ENCODE measurements at places on chromosomes 12 and 14. TPM values are rescaled to one million over a fixed set of nuclear protein-coding genes. Genes with fewer than 3 reads are reported as not detected.

DNA sequence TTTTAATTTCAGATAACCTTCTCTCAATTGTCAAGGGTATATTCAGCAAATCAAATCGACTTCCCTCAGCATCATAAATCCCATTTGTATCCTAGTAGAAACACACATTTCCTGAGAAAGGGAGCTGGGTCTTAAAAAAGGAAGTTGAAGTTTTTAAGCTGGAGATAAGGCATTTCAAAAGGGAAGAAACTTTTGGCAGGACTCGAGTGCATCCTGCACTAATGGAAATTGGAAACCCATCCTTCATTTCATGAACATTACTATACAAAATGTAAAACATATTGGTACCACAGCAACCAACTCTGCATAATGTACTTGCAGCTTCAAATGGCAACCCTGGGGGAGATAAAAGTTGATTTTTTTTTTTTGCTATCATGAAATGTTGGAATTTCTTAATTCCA, 23.7 kb upstream of the TMCC3 start:
- no peaks in the 10 kb centered on the region for H3K36me3 ChIP-seq
- no peaks in the 10 kb centered on the region for H3K4me1 ChIP-seq
- no peaks in the 10 kb centered on the region for H3K27me3 ChIP-seq
- H3K4me3 ChIP-seq, result no peak overlapping the region
- no peak overlapping the region for H3K27ac ChIP-seq

GRCh38 chr14:68726093-68726695, 66.7 kb downstream of the ZFP36L1 start:
- no peaks in the 10 kb centered on the region for H3K27me3 ChIP-seq
- H3K27ac ChIP-seq, result no peak overlapping the region
- H3K36me3 ChIP-seq, result no peaks in the 10 kb centered on the region

- no peak overlapping the region for H3K4me3 ChIP-seq
- H3K4me1 ChIP-seq, result no peaks in the 10 kb centered on the region
- DNase-seq, result no peak
- peaks cover 31% of the 10 kb centered on the region for H3K36me3 ChIP-seq
Measured at GRCh38 chr14:105256292-105256960, 8.1 kb downstream of the BTBD6 start.

The RFLNA gene
- 0.33 TPM for total RNA-seq

DNA sequence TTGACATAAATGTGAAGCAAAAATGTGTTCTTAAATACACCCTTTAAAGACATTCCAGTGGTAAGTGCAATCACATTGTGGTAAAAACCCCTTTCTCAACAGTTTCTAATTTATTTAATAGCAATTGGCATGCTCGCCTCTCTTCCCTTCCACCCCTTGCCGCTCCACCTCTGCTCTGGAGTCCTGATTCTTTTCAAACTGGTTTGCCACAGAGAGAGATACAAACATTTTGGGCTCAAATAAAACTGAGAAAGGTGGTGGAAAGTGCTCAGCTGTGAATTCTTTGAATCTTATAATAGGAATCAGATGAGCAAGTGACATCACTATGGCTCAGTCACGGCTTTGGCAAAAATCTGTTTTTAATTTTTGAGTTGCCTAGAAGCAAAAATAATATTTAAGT, 993.9 kb downstream of the GALC start:
- no peaks in the 10 kb centered on the region for H3K4me1 ChIP-seq
- no peak overlapping the region for H3K27ac ChIP-seq
- H3K27me3 ChIP-seq, result no peaks in the 10 kb centered on the region
- no peak for DNase-seq
- no peak overlapping the region for H3K4me3 ChIP-seq
- no peaks in the 10 kb centered on the region for H3K36me3 ChIP-seq

GRCh38 chr12:91556909-91557308, 374.3 kb upstream of the DCN start:
- no peak overlapping the region for H3K27ac ChIP-seq
- H3K4me3 ChIP-seq, result no peak overlapping the region
- DNase-seq, result no peak
- H3K4me1 ChIP-seq, result no peaks in the 10 kb centered on the region
- H3K27me3 ChIP-seq, result no peaks in the 10 kb centered on the region
- H3K36me3 ChIP-seq, result no peaks in the 10 kb centered on the region

The TMEM119 gene
- total RNA-seq, result 5.3 TPM

GRCh38 chr12:108850854-108851573, 6.4 kb downstream of the SSH1 start:
- no peaks in the 10 kb centered on the region for H3K4me1 ChIP-seq
- no peak for DNase-seq
- no peak overlapping the region for H3K27ac ChIP-seq
- no peak overlapping the region for H3K4me3 ChIP-seq
- peaks cover 15% of the 10 kb centered on the region for H3K36me3 ChIP-seq
- H3K27me3 ChIP-seq, result no peaks in the 10 kb centered on the region

- no peak overlapping the region for H3K4me3 ChIP-seq
- no peaks in the 10 kb centered on the region for H3K27me3 ChIP-seq
- no peaks in the 10 kb centered on the region for H3K36me3 ChIP-seq
- no peak for DNase-seq
- H3K27ac ChIP-seq, result no peak overlapping the region
Measured at GRCh38 chr14:40623643-40624042, 983.0 kb upstream of the LRFN5 start.

DNA sequence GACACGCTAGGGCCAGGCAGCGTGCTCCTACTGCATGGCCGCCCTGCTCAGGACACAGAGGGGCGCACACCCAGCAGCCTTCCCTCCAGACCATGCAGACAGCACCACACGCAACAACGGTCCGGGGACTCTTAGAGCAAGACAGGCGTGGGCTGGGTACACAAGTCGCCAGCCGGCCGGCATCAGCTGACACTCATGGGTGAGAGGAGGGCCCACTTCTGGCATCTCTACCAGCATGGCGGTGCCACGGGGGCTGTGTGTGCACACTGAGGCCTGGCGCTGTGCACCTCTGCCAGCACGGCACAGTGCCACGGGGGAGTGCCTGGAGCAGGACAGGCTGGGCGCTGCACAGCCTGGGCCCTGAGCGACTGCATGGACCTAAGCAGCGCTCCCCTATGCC, 6.7 kb upstream of the BTBD6 start:
- no peak overlapping the region for H3K4me3 ChIP-seq
- H3K27ac ChIP-seq, result no peak overlapping the region
- DNase-seq, result no peak
- no peaks in the 10 kb centered on the region for H3K4me1 ChIP-seq
- H3K27me3 ChIP-seq, result no peaks in the 10 kb centered on the region

The PIANP gene
- total RNA-seq, result 0.09 TPM

The KLRK1 gene
- total RNA-seq, result 13.4 TPM

The KIF21A gene
- total RNA-seq, result 2.1 TPM

DNA sequence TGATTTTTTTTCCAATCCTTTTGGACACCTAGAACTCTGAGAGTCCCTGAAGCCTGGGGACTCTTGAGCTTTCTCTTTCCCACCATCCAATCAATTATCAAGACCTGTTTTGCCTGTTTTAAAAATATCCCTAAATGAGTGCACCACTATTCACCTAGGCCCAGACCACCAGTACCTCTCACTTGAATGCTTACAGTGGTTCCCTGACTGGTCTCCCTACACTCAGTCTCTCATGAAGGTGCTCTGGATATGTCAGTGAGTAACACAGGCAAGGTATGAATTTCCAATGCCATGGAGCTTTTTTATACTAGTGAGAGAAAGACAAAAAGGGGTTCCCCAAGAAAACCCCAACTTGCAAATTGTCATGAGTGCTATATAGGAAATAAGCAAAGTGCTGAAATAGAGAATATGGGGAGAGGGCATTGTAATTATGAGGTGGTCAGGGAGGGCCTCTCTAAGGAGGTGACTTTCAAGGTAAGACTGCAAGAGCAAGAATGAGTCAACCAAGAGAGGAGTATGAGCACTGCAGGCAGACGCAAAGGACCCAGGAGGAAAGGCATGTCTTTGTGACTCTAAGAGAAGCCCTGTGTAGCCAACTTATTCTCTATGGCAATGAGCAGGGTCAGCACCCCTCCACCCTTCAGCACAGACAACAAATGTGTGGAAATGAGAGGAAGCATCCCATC, 85.3 kb upstream of the MBIP start:
- no peaks in the 10 kb centered on the region for H3K4me1 ChIP-seq
- no peak overlapping the region for H3K27ac ChIP-seq
- H3K4me3 ChIP-seq, result no peak overlapping the region
- no peaks in the 10 kb centered on the region for H3K27me3 ChIP-seq
- no peaks in the 10 kb centered on the region for H3K36me3 ChIP-seq

- no peaks in the 10 kb centered on the region for H3K27me3 ChIP-seq
- H3K36me3 ChIP-seq, result no peaks in the 10 kb centered on the region
- DNase-seq, result no peak
- no peaks in the 10 kb centered on the region for H3K4me1 ChIP-seq
Measured at GRCh38 chr12:87441511-87441910, 587.7 kb downstream of the C12orf50 start.

- no peaks in the 10 kb centered on the region for H3K27me3 ChIP-seq
- peak; percentile 45 for DNase-seq
- no peaks in the 10 kb centered on the region for H3K36me3 ChIP-seq
- H3K4me1 ChIP-seq, result peaks cover 61% of the 10 kb centered on the region
Measured at GRCh38 chr14:68628605-68629310, 164.1 kb downstream of the ZFP36L1 start.

The SERPINA3 gene
- 1.3 TPM for total RNA-seq

DNA sequence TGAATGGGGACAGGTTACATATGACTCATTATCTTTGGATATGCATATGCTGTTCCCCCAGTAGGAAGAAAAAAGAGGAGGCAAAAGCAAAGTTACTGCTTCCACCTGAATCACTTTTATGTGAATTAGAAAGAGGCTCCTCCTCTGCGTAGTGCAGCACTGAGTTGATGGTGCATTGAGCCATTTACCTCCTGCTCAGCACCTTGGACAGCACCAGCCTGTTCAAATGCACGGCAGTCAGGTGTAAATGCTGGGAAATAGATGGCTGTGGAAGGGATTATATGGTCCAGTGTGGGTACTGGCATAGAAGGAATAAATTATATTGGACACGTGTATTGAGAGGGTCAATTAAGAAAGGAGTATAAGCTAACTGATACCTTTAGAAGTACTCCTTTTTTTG, 541.9 kb upstream of the SEL1L start:
- DNase-seq, result no peak
- no peaks in the 10 kb centered on the region for H3K36me3 ChIP-seq
- H3K4me1 ChIP-seq, result no peaks in the 10 kb centered on the region
- no peak overlapping the region for H3K4me3 ChIP-seq
- H3K27ac ChIP-seq, result no peak overlapping the region

GRCh38 chr12:6059221-6059620, 65.2 kb downstream of the VWF start:
- H3K27me3 ChIP-seq, result peaks cover 25% of the 10 kb centered on the region
- no peak overlapping the region for H3K27ac ChIP-seq
- no peak for DNase-seq
- peaks cover 5% of the 10 kb centered on the region for H3K4me1 ChIP-seq

The ZNF26 gene
- 9.7 TPM for total RNA-seq

- H3K4me1 ChIP-seq, result no peaks in the 10 kb centered on the region
- no peak for DNase-seq
- H3K36me3 ChIP-seq, result no peaks in the 10 kb centered on the region
Measured at GRCh38 chr12:23895792-23896218, 53.7 kb downstream of the SOX5 start.

The HHIPL1 gene
- 0.33 TPM for total RNA-seq

- H3K27me3 ChIP-seq, result no peaks in the 10 kb centered on the region
- peaks cover 16% of the 10 kb centered on the region for H3K4me1 ChIP-seq
- H3K4me3 ChIP-seq, result no peak overlapping the region
- DNase-seq, result no peak
Measured at GRCh38 chr14:73795466-73795865, 56.2 kb upstream of the PTGR2 start.

The POTEM gene
- total RNA-seq, result not detected

DNA sequence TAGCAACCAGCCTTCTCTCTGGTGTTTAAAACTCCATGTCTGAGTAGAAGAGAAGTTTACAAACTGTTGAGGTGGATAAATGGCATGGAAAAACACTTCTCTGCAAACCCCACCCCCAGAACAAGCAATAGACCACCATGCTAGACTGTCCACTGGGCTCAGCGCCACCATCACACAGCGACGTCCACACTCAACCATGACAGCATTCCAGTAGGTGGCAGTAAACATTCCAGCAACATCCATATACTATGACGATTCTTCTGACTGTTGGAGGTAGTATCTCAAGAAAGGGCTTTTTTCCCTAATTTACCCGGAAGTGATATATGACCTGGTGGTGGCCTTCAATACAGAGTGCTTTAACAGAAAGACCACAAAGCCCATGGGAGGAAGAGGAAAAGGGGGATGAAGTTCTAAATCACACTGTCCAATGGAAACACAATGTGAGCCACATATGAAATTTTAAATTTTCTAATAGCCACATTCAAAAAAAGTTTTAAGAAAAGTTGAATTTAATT, 152.2 kb downstream of the SLC15A4 start:
- H3K4me1 ChIP-seq, result no peaks in the 10 kb centered on the region
- no peak for DNase-seq
- no peak overlapping the region for H3K27ac ChIP-seq
- H3K36me3 ChIP-seq, result no peaks in the 10 kb centered on the region
- no peaks in the 10 kb centered on the region for H3K27me3 ChIP-seq
- no peak overlapping the region for H3K4me3 ChIP-seq

GRCh38 chr12:65184858-65185229, 15.5 kb downstream of the LEMD3 start:
- peaks cover 4% of the 10 kb centered on the region for H3K4me1 ChIP-seq
- no peak overlapping the region for H3K4me3 ChIP-seq
- H3K27ac ChIP-seq, result no peak overlapping the region
- H3K36me3 ChIP-seq, result no peaks in the 10 kb centered on the region
- no peaks in the 10 kb centered on the region for H3K27me3 ChIP-seq

DNA sequence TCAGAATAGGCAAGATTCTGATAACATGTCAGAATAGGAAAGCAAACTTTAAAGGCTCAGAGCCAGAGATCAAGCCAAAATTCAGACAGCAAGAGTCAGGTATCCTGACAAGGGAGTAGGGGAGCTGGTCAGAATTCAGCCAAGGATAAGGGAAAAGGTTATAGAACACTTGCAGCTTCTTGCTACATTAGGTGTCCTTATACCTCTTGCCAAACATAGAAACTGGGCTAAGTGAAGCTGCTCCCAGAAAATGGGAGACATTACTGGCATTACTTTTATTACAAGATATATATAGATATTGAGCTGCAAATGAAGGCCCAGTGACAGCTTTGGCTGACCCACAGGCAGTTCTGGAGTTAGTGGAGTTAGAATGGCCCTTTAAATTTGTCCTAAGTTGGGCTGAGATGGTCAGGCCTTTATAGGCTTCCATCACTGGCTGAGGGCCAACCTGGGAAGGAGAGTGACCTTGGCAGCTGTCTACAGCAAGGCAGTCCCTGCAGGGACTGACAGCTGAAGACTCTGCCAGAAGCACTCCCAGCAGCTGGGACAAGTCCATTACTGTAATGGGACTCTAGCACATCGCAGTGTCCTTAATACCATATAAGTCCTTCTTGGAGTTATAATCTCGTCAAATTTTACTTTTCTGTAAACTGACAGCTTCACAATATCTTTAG, 83.0 kb downstream of the LRRC9 start:
- DNase-seq, result no peak
- H3K27me3 ChIP-seq, result no peaks in the 10 kb centered on the region
- no peak overlapping the region for H3K4me3 ChIP-seq
- no peak overlapping the region for H3K27ac ChIP-seq

DNA sequence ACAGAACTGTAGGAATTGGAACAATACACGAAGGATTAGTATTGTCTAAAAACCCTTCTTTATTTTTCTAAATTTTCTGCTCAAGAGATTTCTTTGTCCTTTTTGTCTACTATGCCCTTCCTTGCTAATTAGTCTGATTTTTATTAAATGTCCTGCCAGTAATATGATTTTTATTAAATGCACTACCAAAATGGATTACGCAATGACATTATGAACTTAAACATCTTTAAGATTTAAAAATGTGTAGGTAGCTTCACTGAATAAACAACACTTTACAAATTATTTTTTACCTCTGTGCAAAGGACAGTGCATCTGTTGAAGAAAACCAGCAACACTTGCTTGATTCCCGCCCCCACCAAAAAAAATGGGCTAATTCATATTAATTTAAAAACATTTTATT, 8.2 kb upstream of the PAX9 start:
- H3K27ac ChIP-seq, result no peak overlapping the region
- no peak for DNase-seq
- H3K27me3 ChIP-seq, result peaks cover 83% of the 10 kb centered on the region

Measured in thymus (tissue), 14 donors.